ENCODE measurements at places on chromosomes 2 and 18. TPM values are rescaled to one million over a fixed set of nuclear protein-coding genes. Genes with fewer than 3 reads are reported as not detected.

DNA sequence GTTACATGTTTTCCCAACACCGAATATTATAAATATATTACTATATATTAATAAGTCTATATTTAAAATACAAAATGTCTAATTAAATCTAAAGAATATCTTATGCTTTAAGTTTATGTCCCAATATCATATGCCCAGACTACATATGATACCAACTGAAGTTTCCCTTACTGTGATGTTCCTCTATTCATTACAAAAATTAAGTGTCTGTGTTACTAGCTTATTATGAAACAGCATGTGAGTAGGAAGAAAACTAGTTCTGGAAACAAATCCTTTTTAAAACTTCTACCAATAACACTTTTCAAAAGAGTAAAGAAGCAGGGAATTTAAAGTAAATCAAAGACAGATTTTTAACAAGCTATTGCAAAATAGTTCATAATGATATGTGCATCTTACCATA is 17.8 kb downstream of the HNRNPLL start:
- H3K27me3 ChIP-seq, result no peaks in the 10 kb centered on the region
- H3K4me1 ChIP-seq, result no peaks in the 10 kb centered on the region
- H3K4me3 ChIP-seq, result no peak overlapping the region
- no peak overlapping the region for H3K27ac ChIP-seq
- DNase-seq, result no peak

- no peaks in the 10 kb centered on the region for H3K27me3 ChIP-seq
- H3K27ac ChIP-seq, result no peak overlapping the region
- no peaks in the 10 kb centered on the region for H3K36me3 ChIP-seq
- no peaks in the 10 kb centered on the region for H3K4me1 ChIP-seq
Observed at GRCh38 chr2:128401680-128402079, 83.0 kb upstream of the HS6ST1 start.

- no peak for DNase-seq
- no peaks in the 10 kb centered on the region for H3K36me3 ChIP-seq
- no peak overlapping the region for H3K4me3 ChIP-seq
- no peaks in the 10 kb centered on the region for H3K4me1 ChIP-seq
- H3K27ac ChIP-seq, result no peak overlapping the region
- H3K27me3 ChIP-seq, result no peaks in the 10 kb centered on the region
Observed at GRCh38 chr18:1438458-1438910, 533.8 kb downstream of the ADCYAP1 start.

DNA sequence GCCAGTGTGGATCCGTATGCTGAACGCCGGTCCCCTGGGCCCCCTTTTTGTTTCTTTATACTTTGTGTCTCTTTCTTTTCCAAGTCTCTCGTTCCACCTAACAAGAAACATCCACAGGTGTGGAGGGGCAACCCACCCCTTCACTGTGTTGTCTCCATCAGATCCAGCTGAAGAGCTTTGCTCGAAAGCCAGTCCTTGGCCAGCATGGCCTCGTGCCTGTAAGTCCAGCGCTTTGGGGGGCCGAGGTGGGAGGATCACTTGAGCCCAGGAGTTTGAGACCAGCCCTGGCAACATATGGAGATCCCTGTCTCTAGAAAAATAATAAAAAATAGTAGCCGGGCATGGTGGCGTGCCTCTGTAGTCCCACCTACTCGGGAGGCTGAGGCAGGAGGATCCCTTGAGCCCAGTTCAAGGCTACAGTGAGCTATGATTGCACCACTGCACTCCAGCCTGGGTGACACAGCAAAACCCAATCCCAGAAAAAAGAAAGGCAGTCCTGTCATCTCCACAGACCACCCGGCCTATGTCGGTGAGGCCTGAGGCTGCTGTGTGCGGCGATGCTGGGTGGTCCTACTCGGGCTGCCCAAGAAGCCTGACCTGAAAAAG is 3.4 kb upstream of the HSBP1L1 start:
- peaks cover 18% of the 10 kb centered on the region for H3K4me1 ChIP-seq
- H3K4me3 ChIP-seq, result no peak overlapping the region
- H3K36me3 ChIP-seq, result no peaks in the 10 kb centered on the region

The C2orf78 gene
- total RNA-seq, result not detected

DNA sequence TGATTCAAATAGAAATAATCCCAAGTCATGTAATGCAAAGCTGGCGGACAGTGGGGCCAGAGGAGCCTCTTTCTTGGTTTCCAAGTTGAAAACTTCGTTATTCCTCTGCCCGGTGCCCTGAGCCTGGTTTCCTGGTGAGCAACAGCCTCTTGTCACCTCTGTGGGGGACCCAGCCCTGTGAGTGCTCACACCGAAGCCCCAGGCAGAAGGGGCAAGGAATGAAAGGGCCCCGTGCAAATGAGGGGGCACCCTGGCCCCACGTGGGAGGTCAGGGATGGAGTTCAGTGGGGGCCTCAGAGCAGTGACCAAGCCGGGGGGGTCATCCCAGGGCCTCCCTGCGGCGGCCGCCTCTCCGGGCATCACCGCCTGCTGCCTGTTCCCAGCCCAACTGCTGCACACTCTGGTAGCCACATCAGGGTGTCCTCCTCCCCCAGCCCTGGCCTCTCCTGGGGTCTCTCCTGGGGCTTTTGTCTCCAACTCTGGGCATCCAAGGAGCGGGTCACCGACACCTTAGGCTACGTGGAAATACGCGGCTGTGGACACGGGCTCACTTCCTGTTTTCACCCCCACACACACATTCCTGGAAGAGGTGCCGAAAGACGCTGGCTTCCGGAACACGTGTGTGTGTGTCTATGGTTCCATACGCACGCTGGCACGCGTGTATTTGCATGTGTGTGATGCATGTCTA is 64.5 kb downstream of the TWIST2 start:
- H3K4me1 ChIP-seq, result peaks cover 12% of the 10 kb centered on the region
- H3K27ac ChIP-seq, result no peak overlapping the region
- H3K4me3 ChIP-seq, result no peak overlapping the region
- peak; percentile 63 for DNase-seq
- H3K36me3 ChIP-seq, result no peaks in the 10 kb centered on the region

- no peak overlapping the region for H3K27ac ChIP-seq
- no peak overlapping the region for H3K4me3 ChIP-seq
- H3K4me1 ChIP-seq, result peaks cover 14% of the 10 kb centered on the region
- DNase-seq, result no peak
- H3K27me3 ChIP-seq, result no peaks in the 10 kb centered on the region
Observed at GRCh38 chr2:3284657-3285630, 92.7 kb downstream of the EIPR1 start.

The PROM2 gene
- 1.1 TPM for total RNA-seq

The PCARE gene
- total RNA-seq, result under 0.01 TPM
